ENCODE measurements at places on chromosomes 3 and 15.

DNA sequence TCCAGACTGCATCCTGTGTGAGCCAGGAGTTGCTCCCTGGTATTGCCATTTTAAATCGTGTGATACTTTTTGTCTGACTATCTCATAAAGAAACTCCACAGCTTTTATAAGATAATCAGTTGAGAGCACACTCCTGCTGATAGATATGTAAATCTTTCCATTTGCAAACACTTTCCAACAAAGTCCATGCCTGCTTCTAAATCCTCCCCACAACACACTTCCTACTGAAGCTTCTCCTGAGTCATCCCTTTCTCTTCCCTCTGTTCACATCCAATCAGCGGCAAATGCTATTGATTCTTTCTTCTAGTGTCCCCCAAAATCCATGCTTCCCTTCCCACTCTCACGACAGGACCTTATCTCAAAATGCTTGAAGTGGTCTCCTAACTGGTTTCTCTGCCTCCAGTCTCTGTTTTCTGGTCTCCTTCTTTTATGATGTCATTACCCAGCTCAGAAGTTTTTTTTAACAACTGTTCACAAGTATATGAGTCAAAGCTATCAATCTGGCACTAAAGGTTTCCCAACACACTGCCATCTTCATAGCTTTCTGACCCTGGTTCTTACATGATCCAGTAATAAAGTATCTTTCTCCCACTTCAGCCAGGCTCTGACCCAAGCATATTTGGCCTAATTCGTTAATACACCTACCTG is 4.5 kb upstream of the WWTR1 start:
- H3K27me3 ChIP-seq, result no peaks in the 10 kb centered on the region
- H3K36me3 ChIP-seq, result no peaks in the 10 kb centered on the region
- H3K4me3 ChIP-seq, result no peak overlapping the region
- H3K4me1 ChIP-seq, result peaks cover 5% of the 10 kb centered on the region

- peak; percentile 73 for DNase-seq
- no peaks in the 10 kb centered on the region for H3K36me3 ChIP-seq
- H3K4me1 ChIP-seq, result no peaks in the 10 kb centered on the region
These were observed 31.0 kb upstream of the ZCWPW2 start for GRCh38 chr3:28317438-28318022.

DNA sequence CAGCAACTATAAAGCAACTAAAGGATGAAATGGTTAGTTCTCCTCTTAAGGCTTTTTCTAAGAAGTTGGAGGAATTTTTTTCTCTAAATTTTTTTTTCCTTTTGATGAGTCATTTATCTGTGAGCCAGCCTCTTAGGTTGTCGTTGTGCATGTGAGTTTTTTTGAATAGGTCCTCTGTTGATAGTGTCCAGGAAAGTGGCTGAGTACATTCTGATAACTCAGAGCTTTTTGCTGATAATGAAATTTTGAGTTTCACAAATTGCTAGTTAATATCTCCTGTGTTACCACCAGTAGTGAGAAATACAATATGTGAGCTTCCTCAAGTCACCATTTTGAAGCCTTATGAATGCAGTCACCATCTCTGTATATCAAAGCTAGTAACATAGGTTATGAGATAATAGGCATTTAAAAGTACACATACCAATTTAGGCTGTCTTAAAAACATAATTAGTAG is 7.1 kb upstream of the LXN start:
- DNase-seq, result no peak
- H3K27ac ChIP-seq, result no peak overlapping the region
- H3K36me3 ChIP-seq, result no peaks in the 10 kb centered on the region
- H3K4me3 ChIP-seq, result no peak overlapping the region
- H3K27me3 ChIP-seq, result no peaks in the 10 kb centered on the region

DNA sequence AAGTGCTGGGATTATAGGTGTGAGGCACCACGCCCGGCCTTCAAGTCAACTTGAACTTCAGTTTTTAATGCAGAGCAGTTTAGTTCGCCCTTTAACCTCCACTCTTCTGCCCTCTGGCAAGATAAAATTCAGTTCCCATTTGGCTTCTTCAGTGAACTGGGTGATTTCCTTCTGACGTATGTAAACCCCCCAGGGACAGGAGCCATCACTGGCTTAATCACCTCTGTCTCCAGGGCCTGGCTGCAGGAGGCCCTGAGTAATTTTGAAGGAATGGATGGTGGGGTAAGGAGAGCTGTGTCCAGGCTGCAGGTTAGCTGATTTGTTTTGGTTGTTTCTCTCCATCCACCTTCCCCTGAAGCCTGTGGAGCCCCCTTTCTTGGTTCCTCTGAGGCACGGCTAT is 11.9 kb downstream of the MCM2 start:
- H3K36me3 ChIP-seq, result peaks cover 31% of the 10 kb centered on the region
- no peaks in the 10 kb centered on the region for H3K4me1 ChIP-seq
- no peak for DNase-seq
- H3K4me3 ChIP-seq, result no peak overlapping the region
- no peak overlapping the region for H3K27ac ChIP-seq
- H3K27me3 ChIP-seq, result no peaks in the 10 kb centered on the region

DNA sequence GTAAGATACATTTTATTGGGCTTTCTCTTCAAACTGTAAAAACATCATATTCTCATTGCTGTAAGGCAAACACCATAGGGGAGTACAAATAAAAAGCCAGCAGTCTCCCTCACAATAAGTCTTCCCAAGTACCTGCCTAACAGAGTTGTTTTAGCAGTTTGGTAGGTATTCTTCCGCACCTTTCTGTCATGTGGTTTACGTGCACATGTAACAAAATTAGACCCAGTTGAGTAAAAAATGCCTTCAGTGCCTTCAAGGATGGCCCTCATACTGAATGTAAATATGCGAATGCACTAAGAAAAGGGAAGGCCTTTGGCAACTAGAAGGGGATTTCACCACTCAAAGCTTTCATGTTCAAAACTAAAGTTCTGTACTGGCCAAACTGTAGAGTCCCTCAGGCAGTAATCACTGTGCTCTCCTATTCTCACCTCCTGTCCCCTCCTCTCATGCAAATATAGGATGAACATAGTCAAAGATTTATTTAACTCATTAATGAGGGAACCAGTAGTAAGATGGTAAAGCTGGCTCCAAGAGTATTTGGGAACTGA is 26.4 kb downstream of the USP3 start:
- no peak for DNase-seq
- H3K4me1 ChIP-seq, result peaks cover 20% of the 10 kb centered on the region
- H3K27ac ChIP-seq, result peak overlapping the region; percentile 2
- no peaks in the 10 kb centered on the region for H3K36me3 ChIP-seq

DNA sequence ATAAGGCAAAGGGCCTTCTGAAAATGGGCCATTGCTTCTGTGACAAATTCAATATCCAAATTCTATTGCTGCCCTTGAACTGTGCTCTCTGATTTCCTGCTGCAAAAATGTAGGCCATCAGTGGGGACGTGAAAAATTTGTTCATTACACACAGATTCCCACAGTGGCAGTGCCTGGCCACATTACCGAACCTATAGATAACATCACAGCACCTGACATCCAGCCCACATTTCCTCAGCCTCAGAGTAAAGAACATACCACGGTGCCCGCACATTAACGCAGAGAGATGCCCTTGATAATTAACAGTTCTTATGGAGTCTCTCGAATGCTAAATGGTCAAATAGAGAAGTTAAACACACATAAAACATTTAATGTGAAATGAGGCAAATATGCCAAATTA is 931.6 kb upstream of the CFAP20DC start:
- H3K27ac ChIP-seq, result no peak overlapping the region
- H3K4me1 ChIP-seq, result peaks cover 7% of the 10 kb centered on the region
- no peaks in the 10 kb centered on the region for H3K27me3 ChIP-seq
- DNase-seq, result no peak

DNA sequence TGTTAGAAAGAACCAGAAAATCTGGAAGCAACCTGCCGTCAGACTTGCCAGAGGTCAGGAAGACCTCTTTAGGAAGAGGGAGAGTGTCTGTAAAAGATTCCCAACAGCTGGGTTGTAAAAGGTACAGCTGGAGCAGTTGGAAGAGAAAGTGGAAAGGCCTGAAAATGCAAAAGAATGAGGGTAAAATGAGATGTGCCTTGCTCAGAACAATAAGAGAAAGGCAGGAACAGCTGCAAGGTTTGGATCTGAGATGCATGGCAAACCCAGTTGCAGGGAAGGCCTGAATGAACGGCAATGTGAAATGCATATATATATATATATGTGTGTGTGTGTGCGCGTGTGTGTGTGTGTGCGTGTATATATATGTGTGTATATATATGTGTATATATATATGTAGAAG is 88.1 kb downstream of the ZIC1 start:
- H3K4me3 ChIP-seq, result no peak overlapping the region
- no peaks in the 10 kb centered on the region for H3K27me3 ChIP-seq
- no peaks in the 10 kb centered on the region for H3K4me1 ChIP-seq
- no peak for DNase-seq
- no peak overlapping the region for H3K27ac ChIP-seq
- H3K36me3 ChIP-seq, result no peaks in the 10 kb centered on the region

Data from MM.1S (cell line).